ENCODE measurements at places on chromosomes 5 and 9. TPM values are rescaled to one million over a fixed set of nuclear protein-coding genes. Genes with fewer than 3 reads are reported as not detected.

DNA sequence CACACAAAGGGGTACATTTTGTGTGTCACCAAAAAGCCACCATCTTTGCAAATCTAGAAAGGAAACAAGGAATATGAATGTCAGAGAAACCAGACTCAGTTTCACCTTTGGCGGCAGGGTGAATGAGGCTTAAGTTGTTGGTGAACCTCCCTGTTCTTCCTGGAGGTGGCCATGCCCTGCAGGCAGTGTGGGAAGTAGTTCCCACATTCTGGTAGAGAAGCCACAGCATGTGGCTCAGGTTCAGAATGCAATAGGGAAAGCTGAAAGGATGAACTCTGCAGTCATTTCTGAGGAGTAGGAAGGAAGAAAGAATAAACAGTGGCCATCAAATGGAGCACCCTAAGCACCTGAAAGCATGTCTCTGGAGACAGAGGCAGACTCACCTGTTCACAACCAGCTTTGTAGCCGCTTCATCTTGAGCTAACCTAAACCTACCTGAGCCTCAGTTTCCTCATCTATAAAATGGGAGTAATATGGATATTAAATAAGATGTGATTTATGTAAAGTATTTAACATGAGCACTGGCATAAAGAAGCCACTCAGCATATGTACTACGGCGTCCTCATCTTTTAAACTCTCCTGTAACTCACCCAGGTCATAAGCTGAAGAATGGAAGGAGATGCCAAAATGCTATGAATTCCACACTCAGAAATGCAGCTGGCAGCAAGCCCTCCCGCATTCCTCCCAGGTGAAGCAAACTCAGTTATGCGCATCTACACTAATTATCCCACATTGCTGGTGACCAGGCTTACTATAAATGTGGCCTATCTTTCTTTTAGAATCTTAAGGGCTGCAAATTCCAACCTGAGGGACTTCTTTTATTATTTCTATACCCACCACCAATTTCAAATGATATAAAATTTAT is 86.0 kb downstream of the ZNF608 start:
- DNase-seq, result no peak

DNA sequence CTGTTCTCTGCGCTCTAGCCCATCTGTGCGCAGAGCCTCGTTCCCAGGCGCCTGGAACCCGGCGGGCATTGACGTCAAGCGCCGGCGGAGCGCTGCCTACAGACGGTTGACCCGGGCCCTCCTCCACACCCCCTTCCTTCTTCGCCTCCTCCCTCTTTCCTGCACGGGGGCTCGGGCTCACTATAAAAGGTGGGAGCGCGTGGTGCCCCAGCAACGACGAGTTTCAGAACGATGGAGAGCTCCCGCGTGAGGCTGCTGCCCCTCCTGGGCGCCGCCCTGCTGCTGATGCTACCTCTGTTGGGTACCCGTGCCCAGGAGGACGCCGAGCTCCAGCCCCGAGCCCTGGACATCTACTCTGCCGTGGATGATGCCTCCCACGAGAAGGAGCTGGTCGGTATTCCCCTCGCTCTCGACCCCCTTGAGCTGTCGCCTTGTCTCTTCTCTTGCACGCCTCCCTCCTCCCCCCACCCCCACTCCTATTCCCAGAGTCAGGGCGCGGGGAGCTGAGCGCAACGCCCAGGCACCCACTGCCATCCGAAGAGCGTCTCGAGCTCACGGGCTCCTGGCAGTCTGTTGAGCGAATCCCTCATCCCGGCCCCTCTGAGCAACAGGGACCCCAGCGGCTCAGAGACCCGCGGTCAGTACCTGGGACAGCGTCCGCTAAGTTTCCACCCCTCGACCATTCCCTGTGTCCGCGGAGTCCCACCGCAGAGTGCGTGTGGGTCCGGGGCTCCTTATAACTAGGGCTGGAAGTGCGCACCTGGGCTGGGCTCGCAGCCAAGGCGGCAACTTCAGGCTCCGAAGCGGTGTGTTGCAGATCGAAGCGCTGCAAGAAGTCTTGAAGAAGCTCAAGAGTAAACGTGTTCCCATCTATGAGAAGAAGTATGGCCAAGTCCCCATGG is at the start of gene CARTPT:
CARTPT (plus strand) TSS at position 213 of the 902 bp plus-strand sequence; CDS start at position 232, 19 bp downstream.
- DNase-seq, result peak; percentile 79

DNA sequence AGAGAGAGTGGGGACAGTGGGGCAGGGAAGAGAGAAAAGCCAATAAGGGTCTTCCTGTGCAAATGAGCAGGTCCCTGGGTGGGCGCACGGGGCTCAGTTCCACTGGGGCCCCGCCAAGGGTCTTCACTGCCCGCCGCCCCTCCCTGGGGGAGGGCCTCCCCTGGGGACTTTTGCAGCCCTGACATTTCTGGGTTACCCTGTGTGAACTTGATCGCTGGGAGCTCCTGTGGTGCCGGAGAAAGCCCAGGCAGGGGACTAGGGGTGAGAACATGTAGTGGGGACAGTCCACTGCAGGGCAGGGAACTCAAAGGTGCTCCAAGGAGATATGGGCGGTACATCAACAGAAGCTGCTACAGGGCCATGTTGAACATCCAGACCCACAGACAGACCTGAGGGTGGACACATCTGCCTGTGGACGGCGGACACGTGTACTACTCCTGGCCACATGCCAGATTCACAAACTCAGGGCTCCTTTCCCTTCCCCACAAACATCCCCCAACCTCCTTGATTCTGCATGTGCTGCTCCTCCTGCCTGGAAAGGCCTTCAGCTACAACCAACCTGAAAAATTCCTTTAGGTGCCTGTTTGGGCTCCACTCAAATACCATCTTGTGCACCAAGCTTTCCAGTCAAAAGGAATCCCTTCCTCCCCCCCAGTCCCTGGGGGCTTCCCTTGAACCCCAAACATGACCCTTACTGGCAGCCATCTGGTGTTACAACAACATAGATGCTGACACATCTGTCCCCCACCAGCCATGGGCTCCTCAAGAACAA is 43.0 kb upstream of the NEK6 start:
- no peak for DNase-seq

DNA sequence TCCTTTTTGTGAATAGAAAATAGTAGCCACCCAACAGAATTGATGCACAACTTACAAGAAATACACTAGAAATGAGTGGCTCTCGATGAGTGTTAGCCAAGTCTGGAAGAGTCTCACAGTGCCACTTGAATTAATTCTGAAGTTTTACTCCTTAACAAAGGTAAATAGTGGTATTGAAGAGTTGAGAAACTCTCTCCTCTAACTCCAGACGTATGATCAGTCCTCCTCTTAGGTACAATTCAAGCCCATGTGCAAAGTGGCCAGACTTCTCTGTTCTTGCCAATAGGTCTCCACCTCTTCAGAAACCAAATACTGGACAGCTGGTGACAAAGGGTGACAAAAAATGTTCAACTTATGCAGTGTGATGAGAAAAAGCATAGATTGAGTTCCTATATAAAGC is 38.5 kb upstream of the ADAMTS16 start:
- DNase-seq, result no peak

DNA sequence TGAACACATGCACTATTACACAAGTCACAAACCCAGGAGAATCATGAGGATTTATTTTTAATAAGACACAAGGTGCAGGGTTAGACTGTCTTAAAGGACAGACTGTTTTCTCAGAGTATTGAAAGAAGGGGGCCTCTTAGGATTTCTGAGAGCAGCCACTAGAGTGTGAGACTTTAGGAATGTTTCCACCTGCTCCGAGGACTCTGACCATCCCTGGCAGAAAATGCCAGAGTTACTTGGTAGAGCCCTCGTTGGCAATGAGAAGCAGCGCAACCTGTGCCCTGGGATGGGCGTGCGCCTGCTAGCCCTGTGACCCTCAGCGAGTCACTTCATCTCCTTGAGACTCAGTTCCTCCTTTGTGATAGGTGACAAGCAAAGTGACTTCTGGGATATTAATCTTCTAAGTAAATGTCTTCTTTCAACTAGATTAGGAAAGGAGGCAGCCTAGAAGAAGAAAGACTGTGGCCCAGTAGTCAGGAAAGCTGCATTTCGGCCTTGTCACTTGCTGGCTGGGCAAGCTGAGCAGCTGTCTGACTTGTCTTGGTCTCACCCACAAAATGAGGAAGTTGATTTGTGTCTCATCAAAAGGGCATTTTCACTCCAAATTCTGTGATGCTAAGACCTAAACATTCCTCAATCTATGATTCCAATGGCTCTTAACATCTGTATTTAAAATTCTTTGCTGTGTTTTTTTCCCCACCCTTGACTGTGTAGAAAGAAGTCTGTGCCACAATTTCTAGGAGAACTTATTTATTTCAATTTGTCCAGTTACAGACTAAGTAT is 60.5 kb downstream of the PTCD2 start:
- no peak for DNase-seq

DNA sequence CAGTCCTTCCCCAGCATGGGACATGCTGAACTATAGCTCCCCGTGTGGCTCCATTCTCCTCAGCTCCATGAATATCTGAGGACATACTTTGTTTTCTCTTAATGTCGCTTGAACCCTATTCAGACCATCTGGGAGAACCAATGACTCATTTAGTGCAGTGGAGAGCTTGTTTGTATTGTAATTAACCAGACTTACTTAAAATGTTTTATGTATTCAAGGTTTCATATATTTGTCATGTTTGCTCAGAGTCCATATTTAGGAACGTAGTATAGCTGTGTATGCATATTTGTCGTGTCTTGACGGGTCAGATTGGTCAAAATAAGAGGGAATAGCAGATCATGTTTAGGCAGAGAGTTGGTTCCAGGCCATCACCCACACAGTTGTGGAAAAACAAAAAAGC is 150.1 kb upstream of the NTRK2 start:
- no peak for DNase-seq

- no peak for DNase-seq
These were observed 133.3 kb upstream of the HAND1 start for GRCh38 chr5:154611341-154611767.

DNA sequence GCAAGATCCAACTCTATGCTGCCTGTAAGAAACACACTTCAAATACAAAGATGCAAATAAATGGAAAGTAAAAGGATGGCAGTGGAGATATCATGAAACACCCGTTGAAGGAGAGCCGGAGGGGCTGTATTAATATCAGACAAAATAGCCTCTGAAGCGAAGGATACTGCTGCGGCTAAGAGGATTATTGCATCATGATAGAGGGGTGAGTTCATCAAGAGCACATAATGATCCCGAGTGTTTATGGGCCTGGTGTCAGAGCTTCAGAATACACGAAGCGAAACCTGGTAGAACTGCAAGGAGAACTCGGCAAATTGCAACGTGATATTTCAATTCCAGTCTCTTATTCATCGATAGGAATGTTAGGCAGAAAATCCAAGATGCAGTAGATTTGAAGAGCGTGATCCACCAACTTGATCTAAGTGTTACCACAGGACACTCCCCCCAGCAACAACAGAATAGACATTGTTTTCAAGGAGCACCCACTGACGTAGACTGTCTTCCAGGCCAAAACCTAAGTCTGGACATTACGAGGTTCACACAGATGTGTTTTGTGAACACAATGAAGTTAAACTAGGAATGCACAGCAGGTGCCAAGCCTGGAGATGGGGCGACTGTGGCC is 27.7 kb upstream of the QSOX2 start:
- no peak for DNase-seq

DNA sequence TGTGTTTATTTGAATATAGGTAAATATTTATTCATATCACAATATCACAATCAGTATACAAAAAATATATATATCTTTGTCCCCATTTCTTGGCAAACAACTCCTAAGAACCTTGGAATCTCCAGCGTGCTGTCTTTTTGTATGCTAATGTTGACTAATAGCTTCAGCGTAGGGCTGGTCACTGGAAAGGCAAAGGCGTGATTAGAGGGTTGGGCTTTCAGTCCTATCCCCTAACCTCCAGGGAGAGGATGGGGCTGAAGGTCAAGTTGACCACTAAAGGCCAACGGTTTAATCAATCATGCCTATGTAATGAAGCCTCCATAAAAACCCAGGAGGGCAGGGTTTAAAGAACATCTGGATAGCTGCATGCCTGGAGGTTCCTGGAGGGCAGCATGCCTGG is 79.6 kb upstream of the BNC2 start:
- DNase-seq, result no peak

GRCh38 chr5:171023508-171023907 is 161.7 kb downstream of the RANBP17 start:
- no peak for DNase-seq

- no peak for DNase-seq
These were observed 80.3 kb downstream of the OSMR start for GRCh38 chr5:38926121-38926520.

GRCh38 chr5:119913425-119913824 is 284.1 kb downstream of the FAM170A start:
- DNase-seq, result no peak

PARP8 gene
- 34.0 TPM for total RNA-seq

LRRC70 gene
- 0.55 TPM for total RNA-seq

FBXW11 gene
- total RNA-seq, result 85.3 TPM

PCDH1 gene
- total RNA-seq, result 131 TPM

NCS1 gene
- 38.1 TPM for total RNA-seq

CDKN2B gene
- 0.13 TPM for total RNA-seq

C7 gene
- 0.52 TPM for total RNA-seq

ACTBL2 gene
- not detected for total RNA-seq

Data from H9 (cell line).